ENCODE measurements at places on chromosomes 4 and X.

GRCh38 chr4:98482503-98482846 lies 175.9 kb downstream of the TSPAN5 start:
- DNase-seq = no peak

- DNase-seq = no peak
Measured at GRCh38 chrX:49972328-49972860, 50.0 kb downstream of the CLCN5 start.

DNA sequence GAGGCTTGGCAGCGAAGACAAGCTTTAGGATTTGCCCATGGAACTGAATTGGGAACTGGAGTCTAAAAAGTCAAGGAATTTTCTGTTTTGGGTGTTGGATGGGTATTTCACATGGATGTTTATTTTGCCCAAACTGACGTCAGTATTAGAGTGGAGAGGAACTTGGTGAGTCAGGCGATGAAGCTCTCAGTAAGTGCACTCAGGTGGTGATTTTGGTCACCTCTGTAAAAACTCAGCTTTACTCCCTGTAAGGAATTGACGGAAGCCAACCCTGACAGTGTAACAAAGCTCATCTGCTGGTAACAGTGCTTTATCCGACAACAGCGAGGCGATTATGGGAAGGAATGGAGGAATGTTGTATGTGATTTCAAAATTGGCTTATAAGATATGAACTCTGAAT lies 77.0 kb upstream of the PGRMC2 start:
- DNase-seq = no peak

GRCh38 chrX:41596596-41596995 lies 92.2 kb upstream of the GPR34 start:
- DNase-seq = no peak

- no peak for DNase-seq
Measured at GRCh38 chrX:68203646-68204045, 229.6 kb downstream of the OPHN1 start.

DNA sequence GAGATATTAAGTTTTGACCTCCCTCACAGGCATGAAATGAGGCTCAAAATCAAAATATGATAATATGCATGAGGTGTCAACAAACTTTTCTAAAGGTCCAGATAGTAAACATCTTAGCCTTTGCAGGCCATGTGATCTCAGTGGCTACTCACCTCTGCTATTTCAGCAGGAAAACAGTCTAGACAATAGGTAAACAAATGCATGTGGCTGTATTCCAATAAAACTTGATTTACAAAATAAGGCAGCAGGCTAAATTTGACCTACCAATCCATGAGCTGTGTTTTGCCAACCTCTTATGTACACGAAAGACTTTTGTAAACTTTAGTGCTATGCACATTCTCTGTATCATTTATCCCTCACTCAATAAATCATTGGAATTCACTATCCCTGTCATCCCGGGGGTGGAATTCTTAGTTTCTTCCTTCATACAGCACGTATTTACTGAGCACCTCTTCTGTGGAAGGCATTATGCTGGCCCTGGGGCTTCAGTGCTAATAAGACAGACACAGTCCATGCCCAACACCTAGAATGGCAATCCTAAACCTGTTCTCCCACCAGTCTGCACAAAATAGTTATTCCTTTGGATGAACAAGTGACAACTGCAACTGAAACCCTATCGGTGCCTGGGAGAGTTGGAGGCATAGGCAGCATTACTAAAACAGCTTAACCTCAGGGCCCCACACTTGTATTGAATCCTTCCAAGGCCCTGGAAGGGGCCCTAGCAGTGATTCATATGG lies 19.9 kb downstream of the MAGEB17 start:
- DNase-seq = no peak

GRCh38 chr4:14078326-14078725 lies 450.8 kb upstream of the BOD1L1 start:
- no peak for DNase-seq

DNA sequence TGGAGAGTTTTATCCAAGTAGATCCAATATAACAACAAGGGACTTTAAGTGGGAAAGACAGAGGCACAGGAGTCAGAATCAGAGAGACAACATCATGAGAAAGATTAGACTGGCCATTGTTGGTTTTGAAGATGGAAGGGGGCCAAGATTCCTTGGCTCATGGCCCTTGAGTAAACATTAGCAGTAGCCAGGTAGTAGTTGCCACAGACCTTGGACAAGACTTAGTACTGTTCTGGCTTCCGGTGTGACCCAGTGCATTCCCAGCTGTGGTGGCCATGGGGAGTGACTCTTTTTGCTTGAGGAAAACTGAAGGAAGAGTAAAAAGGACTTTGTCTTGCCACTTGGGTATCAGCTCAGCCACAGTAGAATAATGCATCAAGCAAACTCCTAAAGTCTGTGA lies 462.2 kb upstream of the CPXCR1 start:
- no peak for DNase-seq

DNA sequence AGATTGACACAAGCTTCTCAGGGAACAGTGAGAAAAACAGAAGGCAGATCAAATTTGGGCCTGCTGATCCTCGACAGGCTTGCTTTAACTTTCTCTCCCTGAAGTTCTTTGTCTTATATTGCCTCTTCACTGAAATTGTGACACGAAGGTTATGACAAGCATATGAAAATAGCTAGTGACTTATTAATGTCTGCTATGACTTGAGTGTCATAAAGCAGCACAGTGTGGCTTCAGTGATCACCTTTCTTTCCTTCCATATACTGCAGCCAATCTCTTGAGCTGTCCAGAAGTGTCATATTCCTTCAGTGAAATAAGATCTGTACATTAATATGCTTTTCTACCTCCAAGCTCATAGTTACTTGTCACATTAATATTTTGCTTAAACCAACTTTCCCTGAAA lies 870.2 kb downstream of the C4orf33 start:
- no peak for DNase-seq

GRCh38 chr4:25320336-25320735 lies 7.8 kb downstream of the ZCCHC4 start:
- DNase-seq = no peak

GRCh38 chrX:124005228-124005627 lies 43.7 kb downstream of the STAG2 start:
- DNase-seq = no peak

DNA sequence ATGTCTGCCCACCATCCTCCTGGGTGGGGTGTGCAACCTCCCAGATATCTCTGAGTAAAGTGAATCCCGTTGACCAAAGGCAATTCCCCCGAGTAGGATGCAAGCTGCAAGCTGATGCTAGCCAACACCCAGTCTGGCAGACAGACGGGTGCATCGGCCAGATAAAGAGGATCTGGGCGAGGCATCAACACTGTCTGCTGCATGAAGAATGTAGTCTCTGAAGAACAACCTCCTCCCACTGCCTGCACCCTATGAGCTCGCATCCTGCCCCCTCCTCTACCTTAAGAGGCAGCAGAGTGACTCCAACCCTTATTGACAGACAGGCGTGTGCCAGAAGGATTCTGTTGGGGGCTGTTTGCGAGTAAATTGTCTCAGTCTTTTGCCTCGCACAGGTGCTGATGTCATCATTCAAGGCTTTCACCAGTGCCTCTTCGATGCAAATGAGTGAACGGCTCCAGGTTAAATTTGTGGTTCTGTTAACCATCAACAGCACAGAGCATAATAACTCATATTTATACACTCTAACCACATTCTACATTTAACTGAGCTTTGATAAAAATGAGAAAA lies 546.9 kb downstream of the BCOR start:
- no peak for DNase-seq

DNA sequence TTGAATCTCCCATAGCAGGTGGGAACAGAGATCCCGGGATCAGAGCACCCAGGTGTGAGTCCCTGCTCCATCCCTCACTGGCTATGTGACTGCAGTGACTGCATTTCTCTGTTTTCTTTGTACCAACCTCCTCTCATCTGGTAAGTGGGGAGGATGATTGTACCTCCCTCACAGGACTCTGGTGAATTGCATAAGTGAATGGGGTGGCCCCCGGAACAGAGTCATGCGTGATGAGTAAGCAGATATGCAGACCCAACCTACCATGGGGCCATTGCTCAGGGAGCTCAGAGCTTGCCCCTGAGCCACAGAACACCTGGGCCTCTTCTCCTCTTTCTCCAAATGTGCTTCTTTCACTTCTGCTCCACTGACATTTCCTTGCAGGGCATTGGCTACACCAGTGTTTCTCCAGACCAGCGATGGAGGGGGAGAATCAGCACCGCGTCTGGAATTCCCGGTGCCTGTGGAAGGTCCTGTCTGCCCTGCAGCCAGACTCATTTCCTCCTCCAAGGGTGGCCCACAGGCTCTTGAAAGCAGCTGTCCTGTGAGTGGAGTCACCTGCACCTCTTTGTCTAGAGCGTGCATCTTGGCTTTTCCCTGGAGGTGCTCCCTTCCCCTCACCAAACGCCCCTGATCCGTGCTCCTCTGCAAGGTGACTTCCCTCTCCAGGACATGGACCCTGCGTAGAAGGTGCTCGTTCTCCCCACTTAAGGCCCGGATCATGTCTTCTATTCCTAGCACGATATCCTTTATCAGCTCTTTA lies 30.0 kb downstream of the C4orf50 start:
- no peak for DNase-seq

DNA sequence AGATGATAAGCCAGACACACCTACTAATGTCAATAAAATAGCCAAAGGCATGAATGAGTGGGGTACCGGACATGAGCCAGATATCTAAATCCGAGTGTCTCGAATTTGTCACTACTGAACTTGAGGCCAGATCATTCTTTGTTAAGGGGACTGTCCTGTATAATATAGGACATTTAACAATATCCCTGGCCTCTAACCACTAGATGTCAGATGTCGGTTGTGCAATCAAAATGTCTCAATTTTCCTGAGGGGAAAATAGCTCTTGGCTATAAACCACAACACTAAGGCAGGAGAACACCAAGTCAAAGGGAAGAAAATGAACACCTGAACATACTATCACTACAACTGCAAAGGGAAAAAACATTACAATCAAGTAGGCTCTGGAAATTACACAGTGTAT lies 154.5 kb downstream of the GPM6A start:
- DNase-seq = no peak

GRCh38 chrX:112613039-112613438 lies 66.7 kb downstream of the LHFPL1 start:
- DNase-seq = no peak

DNA sequence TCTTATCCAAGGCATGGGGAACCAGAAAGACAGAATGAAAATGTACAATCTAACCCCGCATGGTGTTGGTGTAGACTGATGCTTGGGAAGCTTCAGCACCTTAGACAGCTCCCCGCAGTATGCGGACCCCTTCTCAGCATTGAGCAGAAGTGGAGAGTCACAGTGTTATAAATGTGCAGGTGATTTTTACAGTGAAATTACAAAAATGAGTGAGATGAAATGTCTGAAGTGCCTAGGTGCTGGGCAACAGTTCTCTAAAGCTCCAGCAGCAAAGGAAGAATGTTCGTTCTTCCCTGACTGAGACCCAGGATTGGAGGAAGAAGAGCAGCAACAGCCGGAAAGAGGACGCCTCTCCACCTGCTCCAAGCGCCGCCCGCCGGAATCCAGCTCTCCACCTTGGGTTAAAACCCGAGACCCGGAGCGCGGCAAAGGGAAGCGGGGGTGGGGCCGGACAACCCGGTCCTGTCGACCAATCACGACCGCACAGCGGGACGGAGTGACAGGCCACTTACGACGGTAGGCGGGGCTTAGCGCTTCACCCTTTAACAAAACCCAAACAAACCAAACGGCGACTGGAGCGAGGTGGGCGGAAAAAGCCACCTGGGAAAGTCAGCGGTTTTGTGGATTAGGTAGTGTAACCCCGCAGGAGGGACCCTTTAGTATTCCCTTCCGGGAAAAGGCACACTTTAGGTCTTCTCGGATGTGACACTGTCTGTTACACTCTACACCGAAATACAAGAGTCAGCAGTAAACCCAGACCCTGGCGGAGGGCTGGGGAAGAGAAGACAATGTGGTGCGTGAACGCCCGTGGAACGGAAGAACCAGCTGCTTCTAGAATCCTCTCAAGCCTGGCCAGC lies at the start of gene GLRA3:
TSS of gene GLRA3 (minus strand) at position 403 of the 857 bp plus-strand sequence. CDS start 436 bp downstream, outside the sequence.
- no peak for DNase-seq

DNA sequence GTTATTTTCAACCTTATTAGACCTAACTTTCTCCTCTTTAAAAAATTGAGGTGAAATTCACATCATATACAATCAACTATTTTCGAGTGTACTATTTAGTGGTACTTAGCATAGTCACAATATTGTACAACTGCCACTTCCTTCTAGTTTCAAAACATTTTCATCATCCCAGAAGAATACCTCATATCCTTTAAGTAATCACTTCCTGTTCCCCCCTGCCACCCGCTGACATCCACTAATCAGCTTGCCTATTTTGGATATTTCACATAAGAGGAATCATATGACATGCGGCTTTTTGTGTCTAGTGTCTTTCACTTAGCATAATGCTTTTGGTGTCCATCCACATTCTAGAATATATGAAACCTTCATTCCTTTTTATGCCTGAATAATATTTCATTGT lies 10.0 kb upstream of the PPA2 start:
- DNase-seq = no peak

- DNase-seq = no peak
Measured at GRCh38 chr4:55725057-55725456, 89.0 kb upstream of the NMU start.

GRCh38 chr4:184675821-184676492 lies 26.4 kb downstream of the PRIMPOL start:
- DNase-seq = no peak

DNA sequence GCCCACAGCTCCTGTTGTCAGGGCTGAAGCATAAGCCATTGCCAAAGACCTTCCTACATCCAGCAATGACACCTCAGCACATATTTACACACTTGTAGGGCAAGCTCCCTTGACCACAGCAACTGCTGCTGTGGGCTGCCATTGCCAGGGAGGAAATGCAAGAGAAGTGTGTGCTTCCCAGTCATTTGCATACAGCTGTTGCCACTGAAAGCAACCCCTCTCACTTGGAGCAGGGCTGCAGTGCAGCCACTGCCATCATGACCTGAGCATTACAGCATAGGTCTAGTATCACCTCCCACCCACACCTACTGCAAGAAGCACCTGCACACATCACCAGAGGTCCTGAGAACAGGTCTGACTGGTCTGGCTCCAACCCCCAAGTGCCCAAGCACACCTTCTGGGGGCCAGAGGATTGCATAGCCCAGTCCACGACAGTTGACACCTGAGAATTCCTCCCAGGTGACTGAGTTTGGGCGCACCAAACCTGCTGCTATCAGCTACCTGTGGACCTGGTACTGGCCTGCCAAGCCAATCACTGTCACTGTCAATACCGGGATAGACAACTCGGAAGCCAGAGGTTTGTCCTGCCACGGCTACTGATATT lies 636.5 kb upstream of the SLIT2 start:
- DNase-seq = no peak

DNA sequence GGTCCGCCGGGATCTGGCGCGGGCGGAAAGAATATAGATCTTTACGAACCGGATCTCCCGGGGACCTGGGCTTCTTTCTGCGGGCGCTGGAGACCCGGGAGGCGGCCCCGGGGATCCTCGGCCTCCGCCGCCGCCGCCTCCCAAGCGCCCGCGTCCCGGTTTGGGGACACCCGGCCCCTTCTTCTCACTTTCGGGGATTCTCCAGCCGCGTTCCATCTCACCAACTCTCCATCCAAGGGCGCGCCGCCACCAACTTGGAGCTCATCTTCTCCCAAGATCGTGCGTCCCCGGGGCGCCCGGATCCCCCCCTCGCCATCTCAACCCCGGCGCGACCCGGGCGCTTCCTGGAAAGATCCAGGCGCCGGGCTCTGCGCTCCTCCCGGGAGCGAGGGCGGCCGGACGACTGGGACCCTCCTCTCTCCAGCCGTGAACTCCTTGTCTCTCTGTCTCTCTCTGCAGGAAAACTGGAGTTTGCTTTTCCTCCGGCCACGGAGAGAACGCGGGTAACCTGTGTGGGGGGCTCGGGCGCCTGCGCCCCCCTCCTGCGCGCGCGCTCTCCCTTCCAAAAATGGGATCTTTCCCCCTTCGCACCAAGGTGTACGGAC lies 482 bp upstream of the SHOX start:
- DNase-seq = no peak

Measured in activated naive CD4-positive, alpha-beta T cell treated with Interleukin-2 at 50 U/mL for 16 hours (primary cell).